ENCODE measurements at places on chromosomes 1 and 21.

DNA sequence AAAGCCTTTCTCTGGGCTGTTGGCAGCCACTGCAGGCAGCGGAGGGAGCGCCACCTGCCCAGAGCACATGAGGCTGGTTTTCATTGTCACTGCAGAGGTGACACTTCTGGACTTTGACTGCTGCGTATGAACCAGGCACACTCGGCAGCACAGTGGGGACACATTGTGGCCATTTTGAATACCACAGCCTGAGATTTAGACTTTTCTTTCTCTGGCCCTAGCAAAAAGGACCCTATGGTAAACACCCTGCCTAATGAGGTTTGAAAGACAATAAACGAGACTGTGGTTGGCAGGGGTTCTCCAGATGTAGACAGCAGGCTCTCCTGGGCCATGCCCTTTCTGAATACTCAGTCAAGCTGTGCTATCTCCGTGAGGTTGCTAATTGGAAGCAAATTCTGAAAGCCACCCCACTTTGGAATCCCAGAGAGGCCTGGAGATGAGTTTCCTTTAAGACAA, 12.0 kb upstream of the KCNE2 start:
- peak; percentile 44 for DNase-seq

DNA sequence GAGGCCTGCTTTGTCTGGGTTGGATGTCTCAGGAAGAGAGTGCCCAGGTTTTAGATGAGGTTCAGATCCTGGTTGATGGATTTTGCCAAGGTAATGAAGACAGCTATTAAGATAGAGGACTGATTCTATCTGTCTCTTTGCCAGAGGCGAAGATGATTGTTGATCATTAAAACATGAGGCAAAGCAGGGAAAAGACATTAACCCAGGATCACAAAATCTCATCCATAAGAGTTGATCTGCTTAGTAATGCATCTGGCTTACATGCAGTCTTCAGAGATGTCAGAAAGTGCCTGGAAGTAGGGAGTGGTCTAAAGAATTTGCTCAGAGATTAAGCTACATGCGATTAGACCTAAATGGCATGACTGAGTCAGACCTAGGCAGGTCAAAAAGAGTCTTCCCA, 229.6 kb upstream of the PLD5 start:
- DNase-seq: no peak

DNA sequence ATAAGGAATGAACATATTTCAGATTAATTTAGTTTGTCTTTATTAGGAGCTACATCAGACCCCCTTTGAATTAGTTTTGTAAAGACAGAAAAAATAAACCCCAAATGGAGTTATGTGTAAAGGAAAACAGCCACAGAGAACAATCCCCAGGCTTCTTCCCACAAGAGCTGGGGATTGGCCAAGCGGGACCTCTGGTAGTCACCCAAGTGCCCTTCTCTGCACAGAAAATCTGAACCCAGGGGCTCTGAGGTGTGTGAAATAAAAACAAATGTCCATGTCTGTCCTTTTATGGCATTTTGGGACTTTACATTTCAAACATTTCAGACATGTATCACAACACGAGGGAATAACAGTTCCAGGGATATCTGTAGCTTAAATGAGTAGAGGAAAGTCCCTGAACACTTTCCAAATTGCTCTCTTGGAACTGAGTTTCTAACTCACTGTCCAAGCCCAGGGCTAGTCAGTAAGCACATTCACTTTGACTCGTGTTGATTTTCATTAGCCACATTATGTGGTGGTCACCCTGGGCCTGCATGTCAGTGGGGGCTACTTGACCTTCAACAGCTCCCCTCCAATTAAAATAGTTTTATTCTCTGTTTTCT, 22.5 kb downstream of the DPT start:
- no peak for DNase-seq

- DNase-seq: no peak
These were observed 41.5 kb downstream of the KIAA1614 start for GRCh38 chr1:180954005-180954800.

- no peak for DNase-seq
These were observed 19.7 kb upstream of the FASLG start for GRCh38 chr1:172638885-172639831.

GRCh38 chr1:230458509-230458908, 32.4 kb upstream of the PGBD5 start:
- DNase-seq: no peak
